A549 treated with ZK216348 at 1 μM for 4 hours (cell line): ENCODE measurements at places on chromosomes 13 and 19. TPM values are rescaled to one million over a fixed set of nuclear protein-coding genes. Genes with fewer than 3 reads are reported as not detected.

KHSRP gene
- 153 to 214 TPM (median 202 TPM) in 5 replicates for total RNA-seq

ISYNA1 gene
- 28.6 to 46.9 TPM (median 39.3 TPM) in 5 replicates for total RNA-seq

FFAR1 gene
- not detected in 5 replicates for total RNA-seq

ZNF256 gene
- total RNA-seq, result 0.70 to 1.5 TPM (median 1.3 TPM) in 5 replicates

KLK3 gene
- not detected in 5 replicates for total RNA-seq

FAM216B gene
- total RNA-seq, result not detected in 5 replicates

CLDND2 gene
- 6.6 to 12.6 TPM (median 10.5 TPM) in 5 replicates for total RNA-seq
